Spleen (tissue), 13 donors: ENCODE measurements at places on chromosomes 3 and 15. TPM values are rescaled to one million over a fixed set of nuclear protein-coding genes. Genes with fewer than 3 reads are reported as not detected.

GRCh38 chr3:190695225-190695624, 167.3 kb downstream of the GMNC start:
- H3K36me3 ChIP-seq: no peaks in the 10 kb centered on the region
- H3K4me1 ChIP-seq: no peaks in the 10 kb centered on the region
- no peak for DNase-seq
- H3K27ac ChIP-seq: no peak overlapping the region

DNA sequence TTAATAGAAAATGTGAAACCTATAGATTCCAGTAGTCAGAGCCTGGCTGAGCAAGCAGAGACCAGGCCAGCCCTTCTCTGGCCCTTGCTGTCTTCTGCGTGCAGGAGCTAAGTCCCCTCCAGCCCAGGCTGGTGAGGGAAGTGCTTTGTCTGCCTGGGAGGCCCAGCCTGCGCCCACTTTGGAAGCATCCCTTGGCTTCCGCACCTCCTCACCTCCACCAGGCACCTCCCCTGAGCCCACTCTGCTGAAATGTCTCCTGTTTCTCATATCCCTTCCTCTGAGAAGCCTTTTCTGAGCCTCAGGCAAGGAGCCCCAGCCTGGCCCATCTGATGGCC, 45.3 kb downstream of the ALDH1L1 start:
- no peaks in the 10 kb centered on the region for H3K36me3 ChIP-seq
- H3K4me1 ChIP-seq: no peaks in the 10 kb centered on the region
- H3K27me3 ChIP-seq: peaks cover 64% of the 10 kb centered on the region

- H3K27ac ChIP-seq: no peak overlapping the region
- no peaks in the 10 kb centered on the region for H3K27me3 ChIP-seq
- peaks cover 16% of the 10 kb centered on the region for H3K4me1 ChIP-seq
- H3K4me3 ChIP-seq: no peak overlapping the region
- no peaks in the 10 kb centered on the region for H3K36me3 ChIP-seq
Observed at GRCh38 chr3:41120460-41120859, 78.8 kb upstream of the CTNNB1 start.

The SCAANT1 gene
- not detected for total RNA-seq

The CNTN3 gene
- total RNA-seq: 4.7 TPM
